ENCODE measurements at places on chromosomes 2 and 18.

GRCh38 chr2:101330253-101330933 lies 21.9 kb upstream of the RNF149 start:
- DNase-seq, result no peak

DNA sequence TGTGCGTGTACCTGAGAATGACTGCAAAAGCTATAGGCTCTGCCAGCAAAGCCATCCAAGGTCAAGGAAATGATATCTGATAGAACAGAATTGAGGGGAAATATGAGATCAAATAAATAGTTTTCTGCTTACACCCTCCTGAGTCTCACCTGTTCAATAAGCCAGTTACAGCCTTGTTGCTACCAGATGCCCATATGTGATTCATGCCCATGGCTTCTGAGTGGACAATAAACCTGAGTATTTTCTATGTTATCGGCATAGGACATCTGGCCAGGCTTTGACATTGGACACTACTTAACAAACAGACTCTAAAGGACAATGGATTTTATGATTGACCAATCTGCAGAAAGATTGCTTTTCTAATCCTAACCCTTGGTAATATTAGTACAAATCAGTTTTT lies 297.9 kb downstream of the LRATD1 start:
- no peak for DNase-seq

GRCh38 chr2:194745557-194746146 lies 911.4 kb upstream of the SLC39A10 start:
- no peak for DNase-seq

DNA sequence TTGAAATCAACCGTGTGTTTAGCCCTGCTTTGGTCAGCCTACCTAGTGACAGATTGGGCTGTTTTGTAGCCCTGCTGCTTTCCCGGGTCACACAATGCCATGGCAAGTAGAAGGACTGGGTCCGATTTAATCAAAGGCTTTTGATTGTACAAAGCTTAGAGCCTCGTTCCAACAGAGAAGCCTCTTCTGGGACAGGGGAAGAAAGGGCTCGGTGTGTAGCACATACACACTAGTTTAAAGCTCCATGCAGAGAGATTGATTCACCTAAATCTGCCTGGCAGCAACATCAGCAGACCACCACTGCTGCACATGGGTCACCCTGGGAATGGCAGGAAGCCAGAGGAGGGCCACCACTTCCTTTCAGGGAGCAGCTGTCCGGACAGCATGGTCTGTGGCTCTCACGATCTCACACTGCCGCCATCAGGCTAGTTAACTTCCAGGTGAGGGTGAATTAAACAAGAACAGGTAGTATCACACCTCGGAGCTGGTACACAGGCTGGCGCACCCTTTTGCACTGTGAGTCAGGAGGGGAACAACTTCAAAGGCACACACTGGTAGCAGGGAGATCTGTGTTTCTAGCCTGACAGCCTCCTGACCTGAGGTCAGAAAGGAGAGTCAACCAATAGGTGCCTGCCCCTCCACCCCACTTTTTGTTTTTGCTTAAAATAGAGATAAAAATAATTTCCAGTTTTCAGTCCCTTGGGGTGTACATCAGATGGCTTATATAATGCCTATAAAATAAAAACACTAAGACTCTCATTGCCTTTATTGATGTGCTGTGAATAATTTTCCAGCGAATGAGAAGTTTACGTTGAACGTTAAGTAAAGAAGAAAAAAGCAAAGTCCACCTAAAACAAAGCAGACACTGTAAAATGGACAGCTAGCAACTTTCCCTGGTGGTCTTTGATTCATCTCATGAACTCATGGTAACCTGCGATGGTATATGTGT lies 108.5 kb downstream of the CDCA7 start:
- DNase-seq, result no peak
